ENCODE measurements at places on chromosomes 4 and X.

DNA sequence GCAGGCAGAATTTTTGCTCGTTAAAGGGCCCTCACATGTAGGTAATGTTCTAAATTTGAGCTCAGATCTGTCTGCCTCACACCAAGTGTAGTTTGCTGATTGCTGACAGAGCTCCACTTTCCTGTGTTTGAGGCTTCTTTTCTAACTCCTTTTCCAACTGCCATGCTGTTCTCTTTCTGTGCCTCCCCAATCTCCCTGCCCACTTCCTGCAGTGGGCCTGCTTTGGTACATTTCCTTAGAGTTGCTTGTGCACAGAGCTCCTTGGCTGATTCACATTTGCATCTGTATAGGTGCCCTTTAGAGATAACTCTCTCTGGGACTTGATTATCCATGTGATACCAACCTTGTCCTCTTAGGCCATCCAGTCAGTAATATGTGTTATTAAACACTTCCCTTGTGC, 4.5 kb downstream of the MED28 start:
- no peak for DNase-seq

DNA sequence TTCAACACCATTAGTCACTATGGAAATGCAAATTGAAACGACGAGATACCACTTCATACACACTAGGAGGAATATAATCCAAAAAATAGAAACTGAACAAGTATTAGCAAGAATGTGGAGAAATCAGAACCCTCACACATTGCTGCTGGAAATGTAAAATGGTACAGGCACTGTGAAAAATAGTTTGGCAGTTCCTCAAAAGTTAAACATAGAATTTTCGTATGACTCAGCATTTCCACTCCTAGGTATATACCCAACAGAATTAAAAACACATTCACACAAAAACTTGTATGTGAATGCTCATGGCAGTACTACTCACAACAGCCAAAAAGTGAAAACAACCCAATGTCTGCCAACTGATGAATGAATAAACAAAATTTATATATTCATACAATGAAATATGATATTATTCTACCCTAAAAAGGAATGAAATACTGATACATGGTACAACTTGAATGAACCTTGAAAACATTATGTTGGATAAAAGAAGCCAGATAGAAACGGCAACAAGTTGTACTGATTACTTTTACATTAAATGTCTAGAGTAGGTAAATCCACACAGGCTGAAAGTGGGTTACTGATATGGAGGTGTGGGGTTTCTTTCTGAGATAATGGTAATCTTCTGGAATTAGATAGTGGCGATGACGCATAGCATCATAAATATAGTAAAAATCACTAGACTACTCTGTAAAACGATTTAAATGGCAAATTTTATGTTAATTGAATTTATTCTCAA, 22.3 kb downstream of the TEC start:
- no peak for DNase-seq

DNA sequence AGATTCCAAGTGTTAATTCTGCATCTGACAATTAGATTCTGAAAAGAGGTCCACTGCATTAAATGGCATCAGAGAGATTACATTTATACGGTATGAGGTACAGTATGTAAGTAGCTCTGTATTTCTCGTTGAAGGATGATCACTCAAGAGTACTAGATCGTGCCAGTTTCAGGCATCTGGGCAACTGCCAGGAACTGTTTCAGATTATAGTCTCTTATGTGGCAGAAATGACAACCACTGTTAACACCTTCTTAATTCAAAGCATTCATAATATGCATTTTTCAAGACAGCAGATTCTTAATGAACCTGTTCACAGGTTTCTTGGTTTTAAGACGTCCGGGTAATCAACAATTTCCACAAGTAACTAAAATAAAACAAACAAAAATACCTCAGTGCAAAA, 1.6 kb downstream of the ANKRD50 start:
- peak; percentile 23 for DNase-seq

DNA sequence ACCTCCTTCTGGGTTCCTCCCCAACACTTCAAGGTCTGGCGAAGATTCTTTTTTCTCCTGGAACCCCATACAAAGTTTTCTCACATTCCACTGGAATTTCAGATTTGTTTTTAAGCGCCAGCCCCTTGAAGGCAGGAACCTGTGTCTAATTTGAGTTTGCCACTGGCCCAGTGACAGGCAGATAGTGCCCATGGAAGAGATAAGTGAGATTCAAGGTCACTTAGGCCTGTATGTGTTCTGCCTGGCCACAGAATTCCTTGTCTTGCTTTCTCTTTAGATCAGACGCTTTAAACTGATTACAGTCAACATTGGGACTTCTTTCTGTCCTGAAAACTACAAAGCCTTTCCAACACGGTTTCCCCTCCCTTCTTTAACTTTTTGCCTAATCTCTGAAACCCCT, 11.2 kb downstream of the ATOH1 start:
- DNase-seq: no peak

DNA sequence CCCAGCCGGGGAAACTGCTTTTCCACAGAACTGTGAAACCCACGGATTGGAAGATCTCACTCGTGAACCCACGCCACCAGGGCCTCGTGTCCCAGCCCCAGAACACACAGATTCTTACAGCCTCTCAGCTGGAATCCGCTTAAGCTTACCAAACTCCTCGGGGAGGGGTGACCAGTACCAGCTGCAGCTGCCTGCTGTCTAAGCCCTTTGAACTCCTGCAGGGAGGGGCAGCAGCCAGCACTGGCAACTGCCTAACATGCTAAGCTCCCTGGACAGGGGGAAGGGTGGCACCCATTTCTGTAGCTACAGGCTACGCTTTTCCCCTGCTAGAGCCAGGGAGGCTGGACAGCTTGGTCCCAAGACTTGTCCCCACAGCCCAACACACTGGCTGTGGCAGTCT, 38.4 kb downstream of the TBL1X start:
- no peak for DNase-seq

DNA sequence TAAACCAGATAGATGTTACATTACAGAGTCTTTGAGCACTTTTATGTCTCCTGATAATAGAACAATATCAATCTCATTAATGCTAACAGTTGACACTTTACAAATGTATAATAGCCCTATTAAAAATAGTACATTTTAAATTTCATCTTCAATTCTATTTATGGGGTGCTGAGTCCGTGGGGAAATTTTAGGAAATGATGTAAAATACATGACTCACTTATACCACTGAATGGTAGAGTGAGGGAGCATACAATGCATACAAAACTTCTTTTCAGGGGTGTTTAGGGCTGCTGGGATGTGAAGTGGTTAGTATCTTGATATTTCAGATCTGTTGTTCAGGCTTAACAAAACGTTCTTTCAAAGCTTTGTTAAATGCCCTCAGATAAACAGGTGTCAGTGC, 696.2 kb downstream of the TRAM1L1 start:
- no peak for DNase-seq

- no peak for DNase-seq
These were observed 803 bp downstream of the CNGA1 start for GRCh38 chr4:48015678-48016077.

- no peak for DNase-seq
These were observed 634.9 kb downstream of the BCOR start for GRCh38 chrX:39462835-39463234.

GRCh38 chrX:95919605-95920004, 765.0 kb upstream of the DIAPH2 start:
- no peak for DNase-seq

GRCh38 chr4:116952530-116953136, 132.7 kb downstream of the TRAM1L1 start:
- DNase-seq: no peak

DNA sequence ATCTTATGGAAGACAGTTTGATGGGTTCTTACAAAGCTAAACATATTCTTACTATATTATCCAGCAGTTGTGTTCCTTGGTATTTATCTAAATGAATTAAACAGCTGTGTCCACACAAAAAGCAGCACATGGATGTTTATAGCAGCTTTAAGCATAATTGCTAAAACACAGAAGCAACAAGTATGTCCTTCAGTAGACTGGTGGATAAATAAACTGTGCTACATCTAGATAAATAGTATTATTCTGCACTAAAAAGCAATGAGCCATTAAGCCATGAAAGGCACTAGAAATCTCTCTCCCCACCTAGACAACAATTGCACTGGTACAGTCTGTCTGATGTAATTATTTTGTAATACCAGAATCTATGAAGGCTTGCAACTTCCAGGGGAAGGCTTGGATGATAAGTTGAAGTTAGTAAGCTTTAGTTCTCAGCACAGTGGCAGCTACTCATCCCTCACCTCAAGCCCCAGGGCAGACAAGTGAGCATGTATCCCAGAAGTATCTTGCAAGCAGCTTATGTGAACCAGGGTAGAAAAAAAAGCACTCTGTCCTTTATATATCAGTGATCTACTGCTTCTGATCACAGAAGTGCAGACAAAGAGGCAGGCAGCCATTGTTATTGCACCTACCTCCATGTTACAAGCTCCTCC, 36.9 kb downstream of the WDR17 start:
- DNase-seq: no peak

DNA sequence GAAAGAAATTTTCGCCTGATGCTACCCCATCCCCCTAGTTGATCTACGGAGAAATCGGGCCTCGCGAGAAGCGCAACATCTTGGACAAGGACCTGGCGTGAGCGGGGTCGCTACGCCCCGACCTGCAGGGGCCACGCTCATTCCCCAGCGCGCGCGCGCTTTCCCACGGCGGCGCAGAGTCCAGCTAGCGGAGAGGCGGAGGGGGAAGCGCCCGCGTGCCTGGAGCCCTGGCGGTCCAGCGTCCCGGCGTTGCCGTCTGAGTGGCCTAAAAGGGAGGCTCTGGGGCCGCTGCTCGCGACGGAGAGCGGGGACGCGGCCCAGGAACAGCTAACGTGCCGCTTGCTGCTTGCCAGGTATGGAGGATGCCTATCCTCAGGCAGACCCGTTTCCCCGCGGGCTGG, 6.0 kb upstream of the SOX3 start:
- no peak for DNase-seq

DNA sequence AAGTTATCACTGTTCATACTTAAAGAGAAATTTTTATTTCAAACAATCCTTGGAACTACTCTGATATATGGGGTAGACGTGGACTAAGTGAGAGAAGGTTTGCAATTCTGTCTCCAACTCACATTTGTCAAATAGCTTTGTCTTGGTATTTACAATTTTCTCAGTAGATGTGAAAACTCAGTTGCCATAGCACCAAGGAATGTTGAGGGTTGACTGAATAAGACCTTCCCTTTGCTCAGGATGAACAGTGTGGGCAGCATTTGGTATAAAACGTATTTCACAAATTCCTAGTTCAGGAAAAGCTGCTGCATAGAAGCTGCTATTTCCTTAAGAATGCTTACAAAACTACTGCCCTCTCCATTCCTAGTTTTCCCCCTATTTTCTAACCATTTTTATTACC, 399.5 kb downstream of the NKX6-1 start:
- no peak for DNase-seq

- peak; percentile 74 for DNase-seq
These were observed 57.3 kb upstream of the PRSS12 start for GRCh38 chr4:118410138-118410537.

- no peak for DNase-seq
These were observed 105.3 kb upstream of the SMIM10 start for GRCh38 chrX:134885336-134886001.

DNA sequence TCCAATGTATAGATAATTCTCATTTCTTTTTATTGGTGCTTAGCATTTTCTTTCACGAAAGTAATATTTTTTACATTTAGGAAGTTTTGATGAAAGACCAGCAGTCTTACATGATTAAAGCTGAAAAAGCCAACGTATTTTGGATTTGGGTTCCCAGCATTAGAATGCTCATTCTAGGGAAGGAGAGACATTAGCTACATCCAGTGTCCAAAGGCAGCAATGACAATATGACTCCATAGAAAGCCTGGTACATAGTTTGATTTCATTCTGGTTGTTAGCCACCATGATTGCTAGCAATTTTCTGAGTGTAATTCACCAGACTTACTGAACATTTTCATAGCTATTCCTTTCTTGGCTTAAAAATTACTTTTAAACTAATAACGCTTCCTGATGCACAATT, 1397.5 kb downstream of the PCDH7 start:
- no peak for DNase-seq

DNA sequence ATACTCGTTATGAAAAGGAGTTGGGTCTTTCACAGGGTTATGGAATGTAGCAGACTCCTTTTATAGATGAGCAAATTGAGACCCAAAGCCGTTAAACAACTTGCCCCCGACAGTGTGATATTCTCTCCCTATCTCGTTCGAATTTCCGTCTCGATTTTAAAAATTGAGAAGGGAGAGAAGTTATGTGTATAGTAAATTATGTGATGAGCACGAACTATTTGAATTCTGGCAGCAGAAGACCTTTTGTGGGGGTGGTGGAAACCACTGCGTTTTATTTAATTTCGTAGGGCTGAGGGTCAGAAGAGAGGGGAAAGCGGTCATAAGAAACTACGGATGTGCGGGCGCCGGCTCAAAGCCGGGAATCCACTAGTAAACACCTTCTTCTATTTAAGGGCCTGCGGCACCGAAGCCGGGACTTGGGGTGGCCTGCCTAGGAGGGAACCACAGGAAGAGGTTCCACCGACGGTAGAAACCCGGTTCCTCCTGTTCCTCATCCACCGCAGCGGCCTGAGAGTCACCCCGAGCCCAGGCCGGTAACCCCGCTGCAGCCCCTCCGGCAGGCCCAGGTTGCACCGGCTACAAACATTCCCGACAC, 1.5 kb upstream of the DDX3X start:
- DNase-seq: peak; percentile 48

DNA sequence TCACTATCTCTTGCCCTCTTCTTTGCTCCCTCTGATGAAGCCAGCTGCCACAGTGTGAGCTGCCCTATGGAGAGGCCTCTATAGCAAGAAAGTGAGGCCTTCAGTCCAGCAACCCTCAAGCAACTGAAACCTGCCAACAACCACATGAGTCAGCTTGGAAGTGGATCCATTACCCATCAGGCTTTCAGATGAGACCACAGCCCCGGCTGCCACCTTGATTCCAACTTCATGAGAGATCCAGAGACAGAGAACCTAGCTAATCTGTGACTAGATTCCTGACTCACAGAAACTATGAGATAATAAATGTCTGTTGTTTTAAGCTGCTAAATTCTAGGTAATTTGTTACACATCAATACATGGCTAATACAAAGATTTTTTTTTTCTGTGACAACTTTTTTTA, 20.4 kb upstream of the WAS start:
- DNase-seq: no peak

DNA sequence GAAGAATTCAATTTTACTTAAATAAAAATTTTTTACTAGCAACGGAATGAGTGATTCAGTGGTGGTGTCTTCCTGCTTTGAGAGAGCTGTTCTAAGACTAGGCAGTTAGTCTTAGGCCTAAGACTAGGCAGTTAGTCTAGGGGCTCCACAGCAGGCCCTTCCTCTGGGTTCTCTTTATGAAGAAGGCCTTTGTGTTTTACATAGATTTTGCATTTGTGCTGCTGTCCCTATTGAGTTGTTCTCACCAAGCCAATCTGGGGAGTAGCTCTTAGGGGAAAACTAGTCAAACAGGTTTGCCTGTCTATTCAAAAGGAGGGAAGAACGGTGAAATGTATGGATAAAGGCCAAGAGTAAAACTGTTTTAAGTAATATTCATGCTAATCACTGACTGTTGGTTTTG, 7.6 kb downstream of the UGT8 start:
- no peak for DNase-seq

GRCh38 chr4:140602714-140603113, 34.0 kb upstream of the UCP1 start:
- no peak for DNase-seq
